ENCODE measurements at places on chromosomes 2 and 18. TPM values are rescaled to one million over a fixed set of nuclear protein-coding genes. Genes with fewer than 3 reads are reported as not detected.

- no peak overlapping the region for H3K27ac ChIP-seq
- peaks cover 4% of the 10 kb centered on the region for H3K27me3 ChIP-seq
- H3K4me3 ChIP-seq: no peak overlapping the region
- no peak for DNase-seq
Measured at GRCh38 chr2:3635171-3635974, 22.6 kb upstream of the ALLC start.

DNA sequence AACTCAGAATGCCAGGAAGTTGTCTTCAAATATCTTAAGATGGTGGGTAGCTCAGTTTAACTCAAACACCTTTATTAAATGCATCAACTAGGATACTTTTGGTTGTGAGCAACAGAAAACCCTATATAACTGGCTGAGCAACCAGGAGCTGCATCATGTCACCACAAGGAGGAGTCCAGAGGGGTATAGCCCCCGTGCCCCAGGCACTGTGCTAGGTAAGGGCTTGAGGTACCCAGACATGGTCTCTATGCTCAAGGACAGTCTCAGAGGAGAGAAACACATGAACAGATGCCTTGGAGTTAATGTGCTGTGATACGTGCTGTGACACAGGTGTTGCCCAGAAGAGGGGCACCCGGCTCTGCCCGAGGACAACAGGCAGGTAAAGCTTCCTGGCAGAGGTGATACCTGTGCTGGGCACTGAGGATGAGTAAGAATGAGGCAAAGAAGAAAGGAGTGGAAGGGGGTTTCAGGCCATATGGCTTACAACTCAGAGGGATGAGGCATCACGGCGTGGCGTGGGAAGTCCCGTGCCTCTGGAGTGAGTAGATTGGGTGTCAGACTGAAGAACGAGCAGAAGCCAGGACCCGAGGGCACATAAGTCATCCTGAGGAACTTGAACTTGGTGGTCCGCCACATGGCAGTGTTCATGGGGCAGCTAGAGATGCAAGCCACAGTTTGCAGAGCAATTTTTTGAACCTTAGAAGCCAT is 32.0 kb upstream of the CAB39 start:
- DNase-seq: no peak
- no peak overlapping the region for H3K27ac ChIP-seq
- H3K4me1 ChIP-seq: no peaks in the 10 kb centered on the region

DNA sequence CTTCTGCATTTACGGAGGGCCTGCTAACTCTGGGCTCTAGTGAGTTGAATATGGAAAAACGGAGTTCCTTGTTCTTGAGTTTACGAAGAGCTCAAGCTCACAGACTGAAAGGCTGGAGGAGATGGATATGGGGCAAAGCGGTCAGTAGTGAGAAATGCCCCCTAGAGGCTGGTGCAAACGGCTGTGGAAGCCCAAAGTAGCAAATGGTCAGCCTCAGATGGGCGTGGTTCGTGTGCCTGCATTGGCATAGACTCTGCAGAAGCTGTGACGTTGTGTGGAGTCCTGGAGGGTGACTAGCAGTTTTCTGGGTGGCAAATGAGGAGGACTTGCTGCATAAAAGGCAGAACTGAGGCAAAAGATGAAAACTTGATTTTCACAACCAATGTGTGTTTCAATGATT is 93.6 kb upstream of the TWIST2 start:
- no peak for DNase-seq
- H3K27me3 ChIP-seq: no peaks in the 10 kb centered on the region
- H3K4me1 ChIP-seq: no peaks in the 10 kb centered on the region
- H3K4me3 ChIP-seq: no peak overlapping the region

DNA sequence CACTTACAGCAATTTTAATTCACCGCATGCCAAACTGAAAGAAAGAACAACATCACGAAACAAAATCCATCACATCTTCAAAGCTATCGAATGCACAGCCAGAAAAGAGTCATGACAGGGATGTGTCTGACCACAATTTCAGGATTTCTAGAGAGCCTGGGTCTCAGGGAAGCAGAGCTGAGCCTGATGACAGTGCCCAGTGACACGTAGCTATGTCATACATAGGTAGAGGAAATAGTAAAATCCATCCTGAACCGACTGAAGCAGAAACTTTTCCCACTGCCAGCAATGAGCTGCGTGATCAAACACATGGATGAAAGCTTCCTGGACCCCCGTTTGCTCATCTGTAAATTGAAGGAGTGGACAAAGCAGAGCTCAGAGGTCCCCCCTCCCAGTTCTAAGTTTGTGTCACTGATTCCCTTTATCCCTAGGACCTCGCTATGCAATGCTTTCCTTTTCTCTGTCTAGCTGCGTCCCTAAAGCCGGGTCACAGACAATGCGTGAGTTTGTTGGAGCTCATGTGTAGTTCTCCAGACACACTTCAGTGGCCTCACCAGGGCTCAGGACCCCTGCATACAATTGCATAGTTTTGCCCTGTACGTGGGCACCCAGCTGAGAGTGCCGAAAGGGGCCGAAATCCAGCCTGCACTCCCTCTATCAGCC is 37.6 kb downstream of the CCBE1 start:
- H3K4me3 ChIP-seq: no peak overlapping the region
- no peaks in the 10 kb centered on the region for H3K36me3 ChIP-seq
- H3K27ac ChIP-seq: peak overlapping the region; percentile 68
- no peaks in the 10 kb centered on the region for H3K4me1 ChIP-seq
- no peak for DNase-seq

GRCh38 chr2:217562871-217563480 is 439.8 kb downstream of the TNS1 start:
- DNase-seq: no peak
- H3K4me3 ChIP-seq: no peak overlapping the region
- H3K27me3 ChIP-seq: no peaks in the 10 kb centered on the region
- no peak overlapping the region for H3K27ac ChIP-seq
- H3K4me1 ChIP-seq: no peaks in the 10 kb centered on the region

DNA sequence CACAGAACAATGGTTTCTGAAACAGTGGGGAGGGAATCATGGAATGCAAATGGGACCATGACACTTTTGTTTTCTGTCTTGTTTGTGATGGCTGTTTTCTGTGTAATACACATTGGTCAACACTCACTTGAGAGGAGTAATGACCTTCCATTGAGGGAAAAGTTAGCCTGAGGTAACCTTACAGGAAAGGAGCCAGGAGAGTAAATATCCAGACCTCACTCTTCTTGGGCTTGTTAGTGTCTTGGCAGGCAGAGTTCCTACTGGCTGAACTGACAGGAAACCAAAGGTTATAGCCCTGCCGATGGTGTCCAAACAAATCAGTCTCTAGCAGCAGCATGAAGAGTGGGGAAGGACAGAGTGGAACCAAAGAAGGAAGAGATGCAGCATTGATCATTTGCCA is 17.2 kb upstream of the RPRM start:
- H3K4me1 ChIP-seq: no peaks in the 10 kb centered on the region
- no peak overlapping the region for H3K27ac ChIP-seq
- no peaks in the 10 kb centered on the region for H3K27me3 ChIP-seq
- no peak overlapping the region for H3K4me3 ChIP-seq

DNA sequence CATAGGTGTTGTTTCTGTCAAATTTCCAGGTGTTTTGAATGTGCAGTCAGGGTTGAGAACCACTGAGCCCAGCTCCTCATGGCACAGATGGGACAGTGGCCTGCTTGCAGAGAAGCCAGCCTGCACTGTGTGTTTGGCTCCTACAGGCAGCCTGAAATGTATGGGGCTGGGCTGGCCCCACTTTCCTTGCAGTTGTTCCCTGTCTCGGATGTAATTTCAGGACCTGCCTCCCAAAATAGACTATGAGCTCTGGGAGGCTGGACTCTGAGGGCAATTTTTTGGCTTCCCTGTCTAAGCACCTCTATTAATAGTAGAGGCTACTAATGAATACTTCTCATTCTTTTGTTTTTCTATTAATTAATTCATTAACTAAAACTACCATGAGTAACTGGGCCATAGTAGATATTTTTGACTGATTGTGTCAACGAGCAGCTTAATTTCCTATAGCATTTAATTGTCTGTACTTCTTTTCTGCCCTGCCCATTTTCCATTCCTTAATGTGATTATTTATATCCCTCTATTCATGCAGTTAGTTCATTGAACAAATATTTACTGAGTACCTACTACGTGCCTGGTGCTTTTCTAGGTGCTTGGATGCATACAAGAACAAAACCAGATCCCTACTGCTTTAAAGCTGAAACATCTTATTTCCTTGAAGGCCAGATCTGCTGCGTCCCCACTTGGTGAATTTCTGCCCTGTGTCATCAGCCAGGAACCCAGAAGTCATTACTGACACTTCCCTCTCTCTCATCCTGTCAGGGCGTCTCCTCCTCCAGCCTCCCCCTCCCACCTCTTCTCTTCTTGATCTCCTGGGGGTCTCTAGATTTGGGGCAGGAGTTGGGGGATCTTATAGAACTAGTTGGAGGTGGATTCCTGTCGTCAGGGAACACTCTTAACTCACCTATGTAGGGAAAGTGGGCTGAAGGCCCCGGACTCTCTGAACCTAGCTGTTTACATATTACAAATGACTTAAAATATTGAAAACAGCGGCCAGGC is 16.3 kb downstream of the DYSF start:
- H3K27ac ChIP-seq: peak overlapping the region; percentile 66
- no peak for DNase-seq
- H3K4me1 ChIP-seq: peaks cover 70% of the 10 kb centered on the region
- peaks cover 14% of the 10 kb centered on the region for H3K27me3 ChIP-seq
- peak overlapping the region; percentile 59 for H3K4me3 ChIP-seq

DNA sequence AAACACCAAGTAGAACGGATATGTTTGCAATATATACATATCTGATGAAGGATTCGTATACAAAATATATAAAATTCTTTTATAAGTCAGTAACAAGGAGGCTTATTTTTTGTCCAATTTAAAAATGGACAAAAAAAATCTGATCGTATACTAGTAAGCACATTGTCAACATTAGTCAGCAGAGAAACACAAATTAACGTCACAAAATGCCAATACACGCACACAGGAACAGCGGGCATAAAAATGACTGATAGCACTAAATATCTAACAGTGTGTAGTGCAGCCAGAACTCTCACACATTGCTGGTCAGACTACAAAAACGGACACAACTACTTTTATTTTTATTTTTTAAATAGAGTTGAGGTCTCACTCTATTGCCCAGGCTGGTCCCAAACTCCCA is 69.5 kb downstream of the LAMA1 start:
- no peak for DNase-seq
- H3K36me3 ChIP-seq: no peaks in the 10 kb centered on the region
- H3K27ac ChIP-seq: no peak overlapping the region
- no peak overlapping the region for H3K4me3 ChIP-seq

GRCh38 chr2:219871351-219871750 is 243.9 kb downstream of the SLC4A3 start:
- DNase-seq: no peak
- no peaks in the 10 kb centered on the region for H3K4me1 ChIP-seq
- no peaks in the 10 kb centered on the region for H3K36me3 ChIP-seq
- no peaks in the 10 kb centered on the region for H3K27me3 ChIP-seq
- H3K4me3 ChIP-seq: no peak overlapping the region
- H3K27ac ChIP-seq: no peak overlapping the region

DNA sequence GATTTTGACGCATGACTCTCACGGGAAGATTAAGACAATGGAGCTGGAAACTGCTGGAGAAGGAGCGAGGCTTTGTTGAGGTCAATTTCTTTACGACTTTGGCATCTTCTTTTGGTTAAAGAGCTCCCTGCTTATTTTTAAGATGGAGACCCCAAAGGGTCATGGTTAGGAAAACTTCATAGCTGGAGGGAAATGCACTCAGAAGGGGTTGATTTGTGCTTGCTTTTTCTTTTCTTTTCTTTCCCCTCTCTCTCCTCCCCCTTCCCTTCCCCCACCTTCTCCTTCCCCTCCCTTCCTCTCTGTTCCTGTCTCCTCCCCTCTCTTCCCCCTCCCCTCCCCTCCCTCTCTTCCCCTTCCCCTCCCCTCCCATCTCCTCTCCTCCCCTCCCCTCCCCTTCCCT is 79.0 kb downstream of the TNP1 start:
- no peak overlapping the region for H3K27ac ChIP-seq
- no peak for DNase-seq
- H3K27me3 ChIP-seq: no peaks in the 10 kb centered on the region
- no peak overlapping the region for H3K4me3 ChIP-seq
- H3K36me3 ChIP-seq: no peaks in the 10 kb centered on the region

- no peak for DNase-seq
- H3K27ac ChIP-seq: no peak overlapping the region
- H3K4me3 ChIP-seq: no peak overlapping the region
Measured at GRCh38 chr18:55688030-55688429, 100.0 kb upstream of the TCF4 start.

GRCh38 chr2:190990132-190990531 is 23.8 kb downstream of the STAT1 start:
- H3K36me3 ChIP-seq: no peaks in the 10 kb centered on the region
- no peak overlapping the region for H3K27ac ChIP-seq
- H3K27me3 ChIP-seq: no peaks in the 10 kb centered on the region
- no peaks in the 10 kb centered on the region for H3K4me1 ChIP-seq

- peak; percentile 55 for DNase-seq
- H3K4me1 ChIP-seq: peaks cover 12% of the 10 kb centered on the region
- H3K27ac ChIP-seq: no peak overlapping the region
- no peak overlapping the region for H3K4me3 ChIP-seq
- H3K27me3 ChIP-seq: no peaks in the 10 kb centered on the region
Measured at GRCh38 chr18:10560452-10561045, 34.7 kb downstream of the NAPG start.

GRCh38 chr18:35519148-35519899 is 21.6 kb upstream of the INO80C start:
- DNase-seq: no peak
- H3K27ac ChIP-seq: no peak overlapping the region
- H3K4me3 ChIP-seq: no peak overlapping the region
- no peaks in the 10 kb centered on the region for H3K36me3 ChIP-seq
- H3K27me3 ChIP-seq: no peaks in the 10 kb centered on the region

DNA sequence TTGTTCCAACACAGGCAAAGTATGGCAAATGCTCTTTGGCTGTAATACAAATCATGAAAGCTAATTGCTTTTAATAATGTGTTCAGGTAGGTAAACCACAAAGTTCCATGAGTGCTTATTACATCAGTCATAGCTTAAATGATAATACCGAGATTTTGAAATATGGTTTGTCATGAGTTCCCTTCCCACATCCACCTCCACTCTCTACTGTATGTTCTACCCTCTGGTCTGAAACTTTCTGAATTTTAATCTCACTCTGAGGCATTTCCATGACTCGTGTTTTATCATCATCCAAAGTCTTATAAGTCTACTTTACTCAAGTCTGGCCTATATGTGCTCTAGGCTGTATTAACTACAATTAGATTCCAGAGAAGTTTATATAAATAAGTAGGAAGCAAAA is 354.8 kb downstream of the AKAIN1 start:
- H3K4me1 ChIP-seq: no peaks in the 10 kb centered on the region
- no peak overlapping the region for H3K27ac ChIP-seq
- no peak overlapping the region for H3K4me3 ChIP-seq
- no peak for DNase-seq
- no peaks in the 10 kb centered on the region for H3K36me3 ChIP-seq

DNA sequence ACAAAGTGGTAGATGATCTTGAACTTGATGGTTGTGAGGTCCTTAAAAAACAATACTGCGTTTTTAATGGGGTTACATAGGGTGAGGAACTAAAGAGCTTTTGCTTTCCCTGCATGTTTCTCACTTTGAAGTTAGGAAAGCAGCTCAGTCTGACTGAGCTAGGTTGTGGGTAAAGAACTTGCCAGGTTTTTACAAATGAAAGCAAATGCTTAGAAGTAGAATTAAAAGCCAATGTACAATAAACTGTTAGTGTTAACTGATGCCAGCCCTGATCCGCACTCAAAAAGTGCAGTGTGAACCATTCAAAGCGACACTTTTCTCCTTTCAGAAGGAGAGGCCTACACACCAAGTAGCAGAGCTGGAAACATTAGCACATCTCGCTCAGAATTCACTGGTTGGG is 270.3 kb downstream of the AGPS start:
- H3K4me1 ChIP-seq: no peaks in the 10 kb centered on the region
- H3K27me3 ChIP-seq: no peaks in the 10 kb centered on the region
- H3K36me3 ChIP-seq: no peaks in the 10 kb centered on the region
- no peak for DNase-seq
- no peak overlapping the region for H3K27ac ChIP-seq

The CNRIP1 gene
- 48.4 TPM for polyA plus RNA-seq

The C2orf78 gene
- polyA plus RNA-seq: not detected

The SP9 gene
- polyA plus RNA-seq: not detected

All from left lung (tissue), 14 donors.